ENCODE measurements at places on chromosomes 11 and 22. TPM values are rescaled to one million over a fixed set of nuclear protein-coding genes. Genes with fewer than 3 reads are reported as not detected.
A peak's percentile ranks its signal among the peaks of the same experiment; 100 is the strongest.

GRCh38 chr11:119626197-119626841 is 102.7 kb downstream of the NECTIN1 start:
- DNase-seq = peak; percentile 70

- no peak for DNase-seq
Measured at GRCh38 chr11:76735841-76736240, 47.3 kb upstream of the TSKU start.

Gene SLC6A5
- not detected for polyA plus RNA-seq

GRCh38 chr22:37053310-37054055 is 1.9 kb downstream of the KCTD17 start:
- no peak for DNase-seq

DNA sequence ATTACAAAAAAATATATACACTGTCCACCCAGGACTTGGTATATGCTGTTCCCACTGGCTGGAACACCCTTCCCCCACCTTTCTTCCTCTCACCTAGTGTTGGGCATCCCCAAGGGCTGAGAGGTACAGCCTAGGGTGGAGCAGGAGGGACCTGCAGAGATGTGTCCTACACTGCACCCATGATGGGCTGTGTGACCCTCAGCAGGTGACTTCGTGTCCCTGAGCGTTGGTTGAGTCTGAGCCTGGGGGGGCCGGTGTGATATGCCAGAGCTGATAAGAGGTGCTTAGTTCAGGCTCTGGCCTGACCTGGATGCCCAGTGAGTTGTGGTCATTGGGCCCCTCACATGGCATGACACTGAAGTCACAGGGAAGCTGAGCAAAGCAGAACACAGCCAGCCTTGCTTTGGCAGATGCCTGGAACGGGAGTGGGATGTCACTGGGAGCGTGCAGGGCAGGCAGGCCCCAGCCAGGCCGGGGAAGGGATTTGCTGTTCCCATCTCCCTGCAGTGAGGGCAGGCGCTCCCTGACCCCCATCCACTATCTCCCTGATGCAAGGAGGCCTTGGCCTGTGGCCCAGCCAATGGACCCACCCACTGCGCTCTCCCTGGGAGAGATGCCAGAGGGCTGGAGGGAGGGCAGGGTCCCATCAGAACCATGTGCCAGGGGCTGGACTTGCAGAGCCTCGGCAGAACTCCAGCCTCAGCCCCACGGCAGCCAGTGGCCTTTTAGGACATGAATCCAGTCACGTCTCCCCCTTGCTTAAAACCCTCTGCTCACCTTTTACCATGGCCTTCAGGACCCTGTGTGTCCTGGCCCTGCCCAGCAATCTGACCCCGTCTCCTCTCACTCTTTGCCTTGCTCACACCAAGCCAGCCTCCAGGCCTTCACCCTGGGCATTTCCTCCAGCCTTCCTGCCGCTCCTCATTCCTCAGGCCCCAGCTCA is 138.9 kb downstream of the MN1 start:
- peak; percentile 47 for DNase-seq

Gene SGSM1
- 0.09 TPM for polyA plus RNA-seq

GRCh38 chr11:68381716-68382115 is 69.3 kb downstream of the LRP5 start:
- no peak for DNase-seq

GRCh38 chr22:20159076-20159475 is 8.2 kb upstream of the CCDC188 start:
- DNase-seq = no peak

Gene ACCS
- polyA plus RNA-seq = 0.59 TPM

Gene INTS4
- polyA plus RNA-seq = 59.2 TPM

DNA sequence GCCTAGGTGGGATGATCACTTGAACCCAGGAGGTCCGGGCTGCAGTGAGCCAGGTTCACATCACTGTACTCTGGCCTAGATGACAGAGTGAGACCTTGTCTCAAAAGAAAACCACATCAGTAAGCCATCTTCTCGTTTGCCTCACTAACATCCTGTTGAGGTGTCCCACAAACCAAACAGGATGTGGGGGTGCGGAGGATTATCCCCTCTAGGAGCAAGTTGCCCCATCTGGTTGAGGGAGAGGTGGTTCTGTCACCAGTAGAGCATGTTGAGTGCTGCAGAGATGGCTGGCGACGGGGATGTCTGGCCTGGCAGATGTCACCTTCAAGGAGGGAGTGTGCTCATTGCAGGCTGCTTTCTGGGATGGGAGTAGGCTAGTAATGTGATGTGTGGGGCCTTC is 72.4 kb downstream of the ZNRF3 start:
- no peak for DNase-seq

Gene TPH1
- polyA plus RNA-seq = 0.26 TPM

- no peak for DNase-seq
Measured at GRCh38 chr11:129237880-129238638, 45.9 kb upstream of the ARHGAP32 start.

Gene ZNF280B
- 3.9 TPM for polyA plus RNA-seq

Gene DDTL
- polyA plus RNA-seq = 0.07 TPM

- no peak for DNase-seq
Measured at GRCh38 chr11:8230921-8231847, 32.5 kb downstream of the LMO1 start.

DNA sequence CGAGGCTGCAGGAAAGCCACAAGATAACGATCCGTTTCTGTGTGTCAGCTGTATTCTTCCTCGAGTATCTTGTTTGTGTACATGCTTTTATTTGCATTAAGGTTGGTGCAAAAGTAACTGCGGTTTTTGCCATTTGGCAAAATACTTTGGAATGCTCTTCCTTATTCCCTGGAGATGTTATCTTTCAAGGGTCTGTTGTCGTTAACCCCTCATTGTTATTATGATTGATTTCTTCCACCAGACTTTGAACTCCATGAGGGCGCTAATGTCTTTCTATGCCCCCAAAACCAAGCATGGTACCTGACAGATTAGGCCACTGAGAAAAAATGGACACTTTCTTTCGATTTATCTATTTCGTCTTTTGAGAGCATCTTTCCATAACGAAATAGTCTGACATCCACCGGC is 563 bp upstream of the PSMA1 start:
- peak; percentile 18 for DNase-seq

- no peak for DNase-seq
Measured at GRCh38 chr22:34116126-34116525, 195.8 kb upstream of the LARGE1 start.

GRCh38 chr11:32575070-32575469 is 8.6 kb upstream of the EIF3M start:
- DNase-seq = no peak

Gene DCPS
- 20.7 TPM for polyA plus RNA-seq

- DNase-seq = peak; percentile 64
Measured at GRCh38 chr11:72814286-72815109, at the start of gene ATG16L2. ATG16L2 (plus strand) TSS chr11:72814411; CDS start chr11:72814446, 35 bp downstream.

Gene APOL3
- polyA plus RNA-seq = 3.8 TPM

GRCh38 chr11:122755409-122755808 is 82.9 kb upstream of the CRTAM start:
- DNase-seq = no peak

Gene UFD1
- polyA plus RNA-seq = 47.9 TPM

DNA sequence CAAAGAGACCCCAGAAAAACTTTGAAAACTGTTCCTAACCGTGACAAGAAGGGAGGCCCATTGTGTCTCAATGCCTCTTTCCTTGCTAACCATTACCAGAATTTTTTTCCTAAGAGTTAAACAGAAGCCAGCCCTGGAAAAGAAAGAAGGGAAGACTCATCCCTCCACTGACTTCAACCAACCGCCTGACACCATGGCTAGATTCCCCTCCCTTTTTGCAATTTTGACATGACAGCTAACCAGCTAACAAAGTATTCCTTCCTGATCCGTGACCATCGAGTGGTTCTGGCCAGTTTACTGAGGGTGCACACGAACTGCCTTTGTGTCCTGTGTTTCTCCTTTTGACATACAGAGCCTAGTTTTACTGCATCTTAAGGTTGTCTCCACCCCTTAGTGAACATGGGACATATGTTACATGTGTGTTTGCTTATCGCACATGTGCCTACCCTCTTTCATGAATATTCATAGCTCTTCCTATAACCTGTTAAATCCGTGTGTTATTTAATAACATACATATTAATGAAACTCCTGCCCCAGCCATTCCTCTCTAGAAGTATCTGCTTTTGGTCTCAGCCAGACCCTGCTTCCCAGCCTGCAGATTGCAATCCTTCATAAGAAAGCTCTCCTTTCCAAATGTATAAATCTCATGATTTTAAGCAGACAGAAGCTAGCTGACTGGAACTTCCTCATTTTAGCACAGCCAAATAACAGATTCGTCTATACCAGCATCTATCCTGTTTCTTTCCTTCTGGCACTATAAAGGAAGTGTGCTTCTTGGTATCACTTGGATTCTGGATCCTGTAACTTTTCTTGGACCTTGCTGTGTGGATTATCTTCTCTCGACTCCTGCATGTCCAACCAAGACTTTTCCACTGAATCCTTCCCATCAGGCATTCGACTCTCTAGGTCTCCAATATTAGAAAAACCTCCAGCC is 37.8 kb downstream of the RASSF10 start:
- no peak for DNase-seq

DNA sequence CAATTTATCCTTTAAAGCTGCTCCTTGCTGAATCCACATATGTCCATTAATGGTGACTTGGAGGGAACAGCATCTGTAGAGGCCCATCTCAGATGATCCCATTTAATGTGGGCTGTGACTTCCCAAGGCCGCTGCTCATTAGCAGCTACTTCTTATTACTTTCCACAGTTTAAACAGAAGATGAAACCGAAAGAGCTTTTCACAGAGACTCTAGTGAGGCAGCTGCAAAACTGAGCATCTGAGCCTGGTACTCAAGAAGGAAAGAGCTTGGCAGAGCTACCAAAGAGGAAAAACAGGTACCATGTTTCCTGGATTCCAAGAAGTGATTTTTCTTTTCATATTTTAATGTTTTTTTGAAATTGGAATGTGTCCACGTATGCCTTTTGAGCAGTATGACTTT is 110.5 kb upstream of the NARS2 start:
- DNase-seq = no peak

DNA sequence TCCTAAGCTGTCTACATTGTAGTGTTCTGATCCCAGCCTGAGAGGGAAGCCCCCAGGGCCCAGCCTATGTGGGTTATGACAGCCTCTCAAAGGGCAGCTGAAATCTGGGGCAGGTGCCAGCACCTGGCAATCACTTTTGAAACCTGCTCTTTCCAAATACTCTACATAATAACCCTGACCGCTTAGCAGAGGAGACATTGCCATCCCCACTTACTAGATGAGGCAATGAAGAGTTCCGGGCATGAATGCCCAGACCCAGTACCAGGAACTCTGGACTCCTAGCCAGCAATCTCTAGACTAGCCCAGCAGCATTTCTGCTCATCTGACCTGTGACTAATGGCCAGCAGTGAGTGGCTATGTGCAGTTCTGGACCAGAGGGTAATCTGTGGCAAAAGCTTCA is 412.4 kb upstream of the CADM1 start:
- no peak for DNase-seq

Gene HORMAD2
- not detected for polyA plus RNA-seq

DNA sequence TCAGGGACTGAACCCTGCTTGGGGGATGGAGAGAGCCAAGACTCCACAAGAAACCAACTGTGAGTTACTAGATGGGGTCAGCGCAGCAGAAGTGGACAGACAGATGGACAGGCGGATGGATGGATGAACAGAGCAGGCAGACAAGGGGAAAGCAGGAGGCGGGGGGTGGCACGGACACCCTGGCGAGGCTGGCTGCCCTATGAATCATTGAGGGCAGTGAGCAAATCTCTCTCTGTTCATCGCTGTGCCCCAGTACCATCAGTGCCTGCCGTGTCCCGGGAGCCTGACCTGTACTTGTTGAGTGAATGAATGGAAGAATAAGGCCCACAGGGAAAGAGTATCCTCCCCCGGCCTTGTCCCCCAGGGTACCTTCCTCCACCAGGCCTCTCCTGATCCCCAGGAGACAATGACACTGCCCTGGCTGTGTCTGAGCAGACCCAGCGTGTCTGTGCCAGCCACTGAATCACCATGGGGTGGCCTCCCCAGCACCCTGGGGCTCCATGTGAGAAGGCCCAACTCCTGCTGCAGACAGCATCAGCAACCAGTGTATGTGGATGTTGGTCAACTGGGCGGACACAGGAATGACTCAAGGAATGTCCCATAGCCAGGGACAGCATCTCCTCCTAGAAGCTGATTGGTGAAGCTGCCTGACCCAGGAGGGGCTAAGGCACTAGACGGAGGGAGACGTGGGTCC is 5.1 kb upstream of the KLHL35 start:
- DNase-seq = no peak

GRCh38 chr22:31179345-31179744 is 19.4 kb downstream of the RNF185 start:
- peak; percentile 50 for DNase-seq

GRCh38 chr11:100753172-100753543 is 66.1 kb downstream of the ARHGAP42 start:
- DNase-seq = no peak

DNA sequence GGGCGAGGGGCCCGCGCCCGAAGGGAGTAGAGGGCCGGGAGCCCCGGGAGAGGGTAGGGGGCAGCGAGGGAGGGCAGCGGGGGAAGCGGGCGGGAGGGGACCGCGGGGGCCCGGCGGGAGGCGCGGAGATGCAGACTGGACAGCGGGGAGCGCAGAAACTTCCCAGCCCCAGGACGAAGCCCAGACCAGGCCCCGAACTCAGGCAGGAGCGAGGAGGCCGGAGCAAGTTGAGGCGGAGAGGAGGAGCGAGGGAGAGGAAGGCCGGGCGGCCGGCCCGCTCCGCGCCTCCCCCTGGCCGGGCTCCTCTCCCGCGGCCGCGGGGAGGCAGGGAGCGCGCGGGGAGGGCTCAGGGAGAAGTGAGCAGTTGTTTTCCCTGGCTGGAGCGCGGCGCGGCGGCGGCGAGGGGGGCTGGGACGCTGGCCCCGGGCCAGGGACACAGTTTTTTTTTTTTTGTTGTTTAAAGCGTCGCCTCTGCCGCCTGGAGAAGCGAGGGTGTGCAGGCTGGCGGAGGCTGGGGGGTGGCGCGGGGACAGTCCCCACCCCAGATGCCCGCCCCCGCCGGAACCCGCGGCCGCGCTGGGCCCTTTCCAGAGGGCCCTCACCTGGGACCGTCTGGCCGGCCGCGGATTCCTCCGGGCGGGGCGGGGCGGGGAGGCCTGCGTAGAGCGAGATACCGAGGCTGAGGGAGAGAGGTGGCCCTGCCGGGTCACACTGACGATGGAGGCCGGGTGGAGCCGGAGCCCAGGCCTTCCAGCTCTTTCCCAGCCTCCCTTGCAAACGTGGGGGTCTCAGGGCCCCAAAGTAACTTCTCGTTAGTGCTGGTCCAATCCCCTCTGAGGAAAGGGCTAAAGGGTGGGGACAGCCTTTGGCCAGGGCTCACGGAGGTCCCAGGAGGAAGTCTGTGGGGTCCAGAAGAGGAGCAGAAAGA is at the start of gene LTBP3:
TSS of gene LTBP3 (minus strand) at position 358 of the 928 bp plus-strand sequence. CDS start 400 bp downstream, outside the sequence.
- peak; percentile 68 for DNase-seq

GRCh38 chr11:10305964-10306918 is 1.4 kb downstream of the ADM start:
- no peak for DNase-seq

- DNase-seq = no peak
Measured at GRCh38 chr11:62446091-62446490, 27.3 kb downstream of the SCGB1A1 start.

GRCh38 chr11:44917741-44918140 is 32.9 kb downstream of the TP53I11 start:
- no peak for DNase-seq

Gene KCNJ1
- not detected for polyA plus RNA-seq
